ENCODE measurements at places on chromosomes 11 and 22.

DNA sequence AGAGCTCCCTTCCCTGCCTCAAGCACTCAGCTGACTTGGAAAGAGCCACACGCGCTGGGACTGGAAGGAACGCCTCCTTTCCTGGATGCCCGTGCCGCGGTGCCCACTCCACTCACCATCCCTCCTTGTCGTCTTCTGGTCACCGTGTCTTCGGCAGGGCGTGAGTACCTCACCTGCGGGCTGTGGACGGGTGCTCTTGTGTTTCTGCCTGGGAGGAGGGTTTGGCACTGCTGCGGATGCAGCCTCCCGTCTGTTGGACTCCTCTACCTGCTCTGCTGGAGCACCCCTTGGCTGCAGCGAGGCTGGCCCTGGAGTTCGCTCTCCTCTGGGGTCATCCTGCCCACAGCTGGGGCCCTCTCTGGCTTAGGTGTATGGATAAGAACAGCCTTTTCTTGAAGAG is 612.7 kb downstream of the BRD1 start:
- DNase-seq: no peak

- DNase-seq: no peak
Measured at GRCh38 chr22:25908755-25909154, 166.8 kb downstream of the MYO18B start.

- DNase-seq: no peak
Measured at GRCh38 chr11:122042981-122043380, 73.0 kb downstream of the BLID start.

DNA sequence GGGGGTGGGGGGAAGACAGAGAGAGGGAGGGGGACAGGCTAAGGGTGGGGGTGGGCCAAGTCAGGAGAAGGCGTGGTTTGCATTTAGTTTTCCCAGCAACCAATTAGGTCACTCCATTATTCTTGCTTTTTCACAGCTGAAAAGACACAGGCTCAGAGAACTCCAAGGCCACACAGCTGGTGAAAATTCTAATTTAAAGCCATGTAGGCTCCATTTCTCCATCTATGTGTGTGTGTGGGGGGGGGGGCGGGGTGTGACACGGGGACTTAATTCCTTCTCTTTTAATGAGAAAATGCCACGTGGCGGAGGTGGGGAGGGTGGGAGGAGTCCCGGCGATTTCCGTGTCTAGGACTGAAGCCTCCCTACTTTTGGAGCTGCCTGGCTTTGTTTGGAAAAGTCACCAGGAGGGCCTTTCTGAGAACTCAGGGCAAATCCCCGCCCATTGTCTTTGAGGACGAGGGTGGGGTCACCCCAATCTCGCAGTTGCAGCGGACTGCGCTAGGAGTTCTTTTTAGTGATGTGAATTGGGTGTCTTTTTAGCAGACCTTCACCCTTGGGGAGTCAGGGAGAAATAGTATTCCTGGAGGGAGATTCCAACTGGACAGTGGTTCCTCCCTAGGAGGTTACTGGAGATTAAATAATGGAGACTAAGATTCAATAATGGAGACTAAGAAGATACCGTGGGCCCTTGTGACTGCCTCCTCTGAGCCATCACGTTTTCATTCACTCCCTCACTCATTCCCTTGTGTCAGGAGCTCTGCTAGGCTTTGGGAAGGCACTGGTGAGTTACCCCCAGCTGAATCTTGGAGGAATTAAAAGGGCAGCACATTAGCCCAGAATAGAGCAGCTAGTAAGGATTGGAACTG is 36.4 kb upstream of the PTPRJ start:
- no peak for DNase-seq

- DNase-seq: no peak
Measured at GRCh38 chr11:112448168-112448567, 187.5 kb upstream of the PLET1 start.

DNA sequence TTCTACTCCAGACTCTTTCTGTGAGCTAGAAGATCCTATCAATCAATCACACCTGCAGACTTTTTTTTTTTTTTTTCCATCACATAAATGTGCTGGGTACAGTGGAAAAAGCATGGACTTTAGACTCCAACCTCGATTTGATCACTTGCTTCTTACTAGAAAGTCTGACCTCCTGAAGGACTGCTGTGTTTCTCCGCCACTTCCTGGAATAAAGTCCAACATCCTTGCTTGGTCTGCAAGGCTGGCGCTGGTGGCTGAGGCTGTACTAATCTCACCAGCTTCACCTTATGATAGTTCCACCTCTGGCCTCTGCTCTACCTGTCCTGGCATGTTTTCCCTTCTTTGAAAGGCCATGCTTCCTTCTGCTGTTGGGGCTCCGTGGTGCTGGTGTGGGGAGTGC is 60.9 kb upstream of the SESN3 start:
- DNase-seq: no peak

DNA sequence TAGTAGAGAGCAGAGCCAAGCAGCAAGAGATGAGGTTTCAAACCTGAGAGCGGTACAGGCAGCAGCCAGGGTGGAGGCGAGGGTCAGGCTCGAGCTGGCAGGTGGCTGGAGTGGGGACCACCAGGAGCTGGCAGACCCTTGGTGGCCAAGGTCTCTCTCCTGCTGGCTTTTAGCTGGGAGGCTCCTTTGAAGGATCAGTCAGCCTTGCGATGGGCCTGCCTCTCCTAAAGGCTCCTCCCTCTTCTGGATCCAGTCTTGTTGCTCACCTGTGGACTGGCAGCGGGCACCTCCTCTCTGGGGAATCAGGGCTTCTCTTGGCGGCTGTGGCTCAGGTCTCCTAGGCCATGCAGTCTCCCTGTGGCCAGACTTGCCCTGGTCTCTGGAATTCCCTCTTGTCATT is 24.8 kb downstream of the TPST2 start:
- no peak for DNase-seq

DNA sequence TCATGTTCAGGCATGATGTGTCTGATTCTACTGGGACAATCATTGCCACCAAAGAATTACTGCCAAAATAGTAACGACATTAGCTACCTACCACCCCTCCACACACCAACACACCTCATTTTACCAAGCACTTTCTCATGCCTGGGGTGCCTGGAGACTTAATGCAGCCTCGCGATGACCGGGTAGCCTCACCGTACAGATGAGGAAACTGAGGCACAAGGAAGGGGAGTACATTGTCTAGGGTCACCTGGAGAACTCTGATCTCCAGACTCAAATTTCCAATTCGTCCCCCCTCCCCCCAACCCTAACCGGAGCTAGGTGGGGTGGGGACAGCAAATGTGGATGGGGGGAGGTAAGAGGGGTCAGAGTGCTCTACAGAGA is 2.7 kb upstream of the RTN4RL2 start:
- DNase-seq: no peak

DNA sequence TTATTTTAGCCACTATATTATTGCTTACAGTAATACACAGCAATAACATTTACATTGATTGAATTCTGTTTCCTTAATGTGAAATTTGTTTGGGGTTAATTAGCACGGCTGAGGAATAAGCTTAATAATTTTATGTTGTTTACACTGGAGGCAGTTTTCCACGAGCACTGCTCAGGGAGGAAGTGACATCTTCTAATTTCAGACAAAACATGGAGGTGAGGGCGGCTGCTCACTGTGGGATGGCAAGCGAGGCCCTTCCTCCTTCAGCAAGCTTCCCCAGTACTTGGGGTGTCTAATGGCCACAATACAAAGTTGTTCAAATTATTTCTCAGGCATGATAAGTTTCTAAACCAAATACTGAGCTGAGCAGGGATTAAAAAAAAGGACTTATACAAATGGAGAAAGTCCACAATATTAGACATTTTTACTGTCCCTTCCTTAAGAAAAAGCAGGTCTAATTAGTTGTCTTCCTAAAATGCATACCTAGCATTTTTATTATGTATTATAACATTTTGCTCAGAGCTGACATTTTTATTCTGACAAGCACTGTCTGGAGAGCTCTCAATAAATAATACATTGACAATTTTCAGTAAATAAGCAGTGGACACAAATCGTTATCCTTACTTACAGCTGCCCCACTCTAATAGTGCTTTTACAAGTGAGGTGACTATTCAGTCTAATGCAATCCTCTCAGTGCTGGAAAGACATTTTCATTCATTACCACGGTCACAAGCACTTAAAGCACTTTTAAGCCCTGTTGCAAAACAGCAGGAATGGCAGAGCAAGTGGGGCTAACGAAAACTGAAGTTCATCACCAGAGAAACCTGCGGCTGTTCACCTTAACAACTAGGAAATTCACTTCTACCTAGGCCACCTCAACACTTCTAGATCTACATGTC is 56.2 kb downstream of the SOX6 start:
- no peak for DNase-seq
